ENCODE measurements at places on chromosomes 16 and 17.

DNA sequence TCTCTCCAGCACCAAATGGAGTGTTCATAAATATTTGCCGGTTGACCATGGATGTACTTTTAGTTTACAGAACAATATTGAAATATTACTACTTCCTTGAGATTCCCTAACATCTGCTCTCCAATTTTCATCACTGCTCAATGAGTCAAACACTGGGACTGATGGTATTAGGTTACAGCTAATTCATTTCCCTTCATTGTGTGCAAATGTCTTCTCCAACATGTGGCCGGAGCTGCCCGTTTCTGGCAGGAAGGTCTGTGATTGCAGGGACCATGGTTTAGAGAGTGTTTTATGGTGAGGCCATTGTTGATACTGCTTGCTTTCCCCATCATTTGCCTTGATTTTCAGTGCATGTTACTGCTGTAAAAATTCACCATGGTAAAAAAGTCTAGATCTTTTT, 209.3 kb downstream of the HS3ST3B1 start:
- DNase-seq = peak; percentile 44

DNA sequence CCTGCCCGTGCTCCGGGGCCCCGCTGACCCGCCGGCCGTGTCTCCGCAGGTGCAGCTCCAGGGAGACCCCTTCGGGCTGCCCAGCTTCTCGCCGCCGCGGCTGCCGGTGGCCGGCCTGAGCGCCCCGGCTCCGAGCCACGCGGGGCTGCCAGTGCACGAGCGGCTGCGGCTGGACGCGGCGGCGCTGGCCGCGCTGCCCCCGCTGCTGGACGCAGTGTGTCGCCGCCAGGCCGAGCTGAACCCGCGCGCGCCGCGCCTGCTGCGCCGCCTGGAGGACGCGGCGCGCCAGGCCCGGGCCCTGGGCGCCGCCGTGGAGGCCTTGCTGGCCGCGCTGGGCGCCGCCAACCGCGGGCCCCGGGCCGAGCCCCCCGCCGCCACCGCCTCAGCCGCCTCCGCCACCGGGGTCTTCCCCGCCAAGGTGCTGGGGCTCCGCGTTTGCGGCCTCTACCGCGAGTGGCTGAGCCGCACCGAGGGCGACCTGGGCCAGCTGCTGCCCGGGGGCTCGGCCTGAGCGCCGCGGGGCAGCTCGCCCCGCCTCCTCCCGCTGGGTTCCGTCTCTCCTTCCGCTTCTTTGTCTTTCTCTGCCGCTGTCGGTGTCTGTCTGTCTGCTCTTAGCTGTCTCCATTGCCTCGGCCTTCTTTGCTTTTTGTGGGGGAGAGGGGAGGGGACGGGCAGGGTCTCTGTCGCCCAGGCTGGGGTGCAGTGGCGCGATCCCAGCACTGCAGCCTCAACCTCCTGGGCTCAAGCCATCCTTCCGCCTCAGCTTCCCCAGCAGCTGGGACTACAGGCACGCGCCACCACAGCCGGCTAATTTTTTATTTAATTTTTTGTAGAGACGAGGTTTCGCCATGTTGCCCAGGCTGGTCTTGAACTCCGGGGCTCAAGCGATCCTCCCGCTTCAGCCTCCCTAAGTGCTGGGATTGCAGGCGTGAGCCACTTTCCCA, 5.9 kb downstream of the CTF1 start:
- DNase-seq = peak; percentile 60

DNA sequence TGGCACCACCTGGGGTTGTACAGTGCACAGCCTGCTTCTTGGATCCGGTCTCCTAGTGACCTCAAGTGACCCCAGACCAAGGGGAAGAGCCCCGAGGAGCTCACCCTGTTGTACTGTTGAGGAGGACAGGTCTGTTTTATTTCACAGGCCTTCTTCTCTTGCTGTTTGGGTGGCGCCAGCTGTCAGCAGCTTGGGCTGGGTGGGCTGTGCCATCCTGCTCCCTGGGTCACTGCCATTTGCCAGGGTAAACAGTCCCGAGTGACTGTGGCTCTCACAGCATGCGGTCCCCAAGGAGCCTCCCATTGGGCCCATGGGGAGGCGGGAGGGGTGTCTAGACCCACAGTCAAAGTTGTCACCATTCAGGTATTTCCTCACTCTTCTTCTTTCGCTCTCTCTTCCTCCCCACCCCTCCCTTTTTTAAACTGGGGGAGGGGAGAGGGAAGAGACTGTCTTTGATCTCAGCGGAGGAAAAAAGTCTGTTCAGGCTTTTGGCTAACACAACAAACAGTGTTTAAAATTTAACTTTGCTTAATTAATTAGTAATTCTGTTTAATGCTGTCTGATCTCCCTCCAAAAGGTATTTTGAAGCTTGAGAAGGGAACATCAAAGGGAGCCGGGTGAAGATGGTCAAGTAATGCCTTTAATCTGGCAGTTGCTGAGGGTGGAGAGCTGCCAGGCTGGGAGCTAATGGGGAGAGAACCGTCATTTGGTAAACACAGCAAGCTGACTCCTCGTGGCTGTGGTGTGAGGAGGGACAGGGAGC, 64.0 kb downstream of the SNX20 start:
- peak; percentile 25 for DNase-seq

- no peak for DNase-seq
Measured at GRCh38 chr16:508884-509736, 18.4 kb upstream of the CAPN15 start.

GRCh38 chr16:68768175-68768574, 31.1 kb downstream of the CDH1 start:
- DNase-seq = no peak

DNA sequence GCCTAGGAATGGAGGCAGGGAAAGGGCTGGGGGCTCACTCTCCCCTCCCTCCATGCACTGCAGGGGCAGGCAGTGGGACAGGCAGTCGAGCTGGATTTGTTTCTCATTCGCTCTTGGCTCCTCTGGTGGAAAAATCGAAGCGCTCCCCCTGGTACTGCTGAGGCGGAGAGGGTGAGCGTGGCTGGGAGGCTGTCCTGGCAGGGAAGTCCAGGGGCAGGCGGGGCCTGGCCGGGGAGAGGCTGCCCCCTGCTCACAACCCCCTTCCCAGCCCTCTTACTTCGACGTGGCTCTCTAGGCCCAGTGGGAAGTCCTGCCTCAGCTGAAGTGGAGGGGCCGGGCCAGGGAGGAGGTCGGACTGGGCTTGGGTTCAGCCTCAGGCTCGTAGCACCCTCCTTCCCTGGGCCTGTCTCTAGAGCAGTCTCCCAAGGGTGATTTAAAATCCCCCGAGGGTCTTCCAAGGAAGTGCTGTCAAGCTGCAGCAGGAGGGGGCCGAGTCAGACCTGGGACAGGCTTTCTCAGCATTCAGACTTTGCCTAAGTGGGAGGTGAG, 16.5 kb upstream of the TMEM92 start:
- DNase-seq = no peak

- no peak for DNase-seq
Measured at GRCh38 chr16:1318268-1318545, 8.8 kb downstream of the UBE2I start.

- DNase-seq = no peak
Measured at GRCh38 chr16:46774743-46775177, 26.6 kb upstream of the MYLK3 start.

Data from AG10803 (cell line).